ENCODE measurements at places on chromosomes 7 and 10. TPM values are rescaled to one million over a fixed set of nuclear protein-coding genes. Genes with fewer than 3 reads are reported as not detected.

The LIPK gene
- total RNA-seq: not detected

The TAC1 gene
- total RNA-seq: 2.7 TPM

The LLCFC1 gene
- total RNA-seq: not detected

The EBF3 gene
- 16.1 TPM for total RNA-seq

The CPEB3 gene
- 0.48 TPM for total RNA-seq

The PDE6C gene
- not detected for total RNA-seq

The PIP gene
- not detected for total RNA-seq

The HPS6 gene
- total RNA-seq: 31.3 TPM

The GTF2IRD1 gene
- 16.1 TPM for total RNA-seq

The SUN3 gene
- 1.2 TPM for total RNA-seq

Measured in A375 (cell line).